CD4-positive, alpha-beta T cell treated with Interleukin-15 for 1 hour (primary cell): ENCODE measurements at places on chromosomes 4 and X.

GRCh38 chr4:155005395-155006090 lies 202.9 kb upstream of the NPY2R start:
- DNase-seq = no peak

DNA sequence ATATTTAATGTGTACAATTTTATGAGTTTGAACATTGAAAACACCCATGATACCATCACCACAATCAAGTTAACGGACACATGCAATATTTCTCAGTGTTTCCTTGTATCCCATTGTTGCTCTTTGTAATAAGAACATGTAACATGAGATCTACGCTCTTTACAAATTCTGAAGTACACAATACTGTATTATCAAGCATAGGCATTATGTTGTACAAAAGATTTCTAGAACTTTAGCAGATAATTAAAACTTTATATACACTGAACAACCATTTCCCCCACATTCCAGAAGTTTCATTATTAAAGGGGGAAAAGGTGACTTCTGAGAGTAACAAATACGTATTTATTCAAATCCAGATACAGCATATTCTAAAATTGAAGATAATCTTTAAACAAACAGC lies 114.5 kb downstream of the SLC10A7 start:
- no peak for DNase-seq

DNA sequence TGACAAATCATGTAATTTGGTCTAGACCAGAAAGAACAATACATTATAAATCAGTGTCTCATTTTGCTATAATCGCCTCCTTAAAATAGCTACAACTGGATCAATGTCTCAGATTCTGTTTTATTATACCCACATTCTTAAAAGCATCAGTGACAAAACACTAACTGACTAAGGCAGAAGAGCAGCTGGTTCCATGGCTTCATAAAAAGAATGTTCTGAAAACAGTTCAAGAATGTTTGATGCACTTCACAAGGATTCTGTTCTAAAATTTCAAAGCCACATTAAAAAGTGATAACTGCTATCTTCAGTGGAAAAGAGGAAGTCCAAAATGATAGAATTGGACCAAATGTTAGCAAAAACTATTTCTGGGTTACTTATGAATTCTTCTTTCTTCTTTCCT lies 69.8 kb downstream of the COL25A1 start:
- no peak for DNase-seq

- DNase-seq = no peak
Measured at GRCh38 chr4:2888886-2889285, 45.2 kb downstream of the ADD1 start.

DNA sequence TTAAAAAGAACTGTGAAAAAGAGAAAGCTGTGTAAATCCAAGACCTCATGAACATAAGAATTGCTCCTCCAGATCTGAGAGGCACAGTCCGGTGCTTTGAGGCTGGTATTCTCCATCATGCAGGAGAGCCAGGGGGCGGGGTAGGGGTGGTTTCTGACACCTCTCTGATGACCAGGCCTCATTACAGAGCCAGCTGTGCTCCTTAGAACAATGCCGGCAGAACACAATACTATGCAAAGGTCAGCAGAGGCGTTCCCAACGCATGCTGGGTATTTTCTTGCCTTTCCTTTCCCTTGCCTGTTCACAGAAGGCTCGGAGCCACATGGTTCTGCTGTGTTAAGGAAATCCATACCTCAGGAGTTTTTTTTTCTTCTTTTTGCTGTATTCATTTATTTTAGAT lies 91.2 kb upstream of the SOD3 start:
- DNase-seq = no peak

DNA sequence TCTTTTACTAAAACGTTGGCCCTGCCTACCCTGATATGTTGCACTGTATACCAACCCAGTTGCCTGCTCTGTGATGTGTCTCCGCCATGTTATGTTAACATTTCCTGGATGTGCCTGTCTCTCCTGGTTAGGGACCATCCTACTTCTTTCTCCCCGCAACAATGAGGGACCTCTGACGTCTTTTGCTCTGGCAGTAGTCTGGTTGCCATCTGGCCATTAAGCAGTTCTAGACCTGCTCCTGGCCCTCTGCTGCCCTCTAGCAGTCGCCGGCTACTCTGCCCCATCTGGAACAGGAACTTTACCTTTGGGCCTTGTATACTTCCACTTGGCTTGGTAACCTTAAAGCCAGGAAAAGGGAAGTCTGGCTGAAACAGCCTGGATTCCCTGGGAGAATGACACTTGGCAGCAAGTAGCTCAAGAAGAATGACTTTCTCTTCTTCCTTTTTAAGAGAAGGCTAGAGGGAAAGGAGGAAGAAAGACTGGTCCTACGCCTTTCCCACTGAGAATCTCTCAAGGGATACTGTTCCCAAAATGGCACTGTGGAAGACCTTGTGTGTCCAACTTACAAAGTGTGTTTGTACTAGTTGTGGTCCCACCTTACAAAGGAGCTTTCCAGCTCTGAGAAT lies 63.5 kb downstream of the GPC3 start:
- DNase-seq = no peak

DNA sequence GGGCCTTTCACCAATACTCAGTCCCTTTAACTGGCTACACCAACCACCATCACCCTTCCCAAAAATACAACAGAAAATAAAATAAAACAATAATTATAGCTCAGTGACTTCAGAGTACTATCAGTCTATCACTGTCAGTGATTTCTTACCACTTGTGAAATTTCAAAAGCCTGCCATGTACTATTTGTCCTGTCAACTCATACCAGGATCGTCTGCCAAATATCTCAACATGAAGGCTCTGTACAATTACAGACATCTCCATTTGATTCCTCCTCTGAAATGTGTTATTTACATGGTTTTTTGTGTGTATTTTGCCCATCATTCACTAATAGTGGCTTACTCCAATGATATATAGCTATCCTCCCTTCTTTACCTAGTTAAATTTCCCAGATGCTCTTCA lies 772.0 kb downstream of the IL1RAPL1 start:
- no peak for DNase-seq

DNA sequence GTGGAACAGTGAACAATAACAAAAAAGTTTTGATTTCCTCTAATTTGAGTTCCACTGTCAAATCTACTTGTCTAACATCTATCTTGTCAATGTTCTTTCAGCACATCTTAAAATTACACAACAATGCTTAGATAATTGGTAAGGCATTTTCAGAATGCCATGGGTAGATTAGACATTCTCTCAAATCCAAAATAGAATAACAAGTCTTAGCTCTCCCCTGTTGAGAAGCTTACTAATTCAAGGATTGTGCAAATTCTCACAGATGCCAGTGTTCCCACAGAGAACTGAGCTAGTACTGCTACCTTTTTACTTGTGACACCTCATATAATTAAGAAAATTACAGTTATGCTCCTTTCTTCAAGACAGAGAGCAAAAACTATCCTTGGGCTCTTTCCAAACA lies 2442.0 kb downstream of the PCDH7 start:
- no peak for DNase-seq

- no peak for DNase-seq
Measured at GRCh38 chr4:146398896-146399445, 122.8 kb downstream of the SLC10A7 start.

DNA sequence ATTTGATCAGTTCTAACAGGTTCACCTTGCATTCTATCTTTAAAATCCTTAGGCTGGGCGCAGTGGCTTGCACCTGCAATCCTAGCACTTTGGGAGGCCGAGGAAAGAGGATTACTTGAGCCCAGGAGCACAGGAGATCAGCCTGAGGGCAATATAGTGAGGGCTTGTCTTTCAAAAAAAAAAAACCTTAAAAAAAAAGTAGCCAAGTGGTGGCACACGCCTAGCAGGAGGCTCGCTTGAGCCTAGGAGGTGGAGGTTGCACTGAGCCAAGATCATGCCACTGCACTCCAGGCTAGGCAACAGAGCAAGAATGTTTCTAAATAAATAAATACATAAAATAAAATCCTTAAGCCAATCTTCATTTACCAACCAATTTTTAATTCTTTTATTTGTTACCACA lies 75.6 kb downstream of the PRSS12 start:
- no peak for DNase-seq

- DNase-seq = no peak
Measured at GRCh38 chr4:25941457-25942221, 27.6 kb downstream of the SMIM20 start.

- no peak for DNase-seq
Measured at GRCh38 chr4:128162434-128162833, 101.3 kb downstream of the LARP1B start.

DNA sequence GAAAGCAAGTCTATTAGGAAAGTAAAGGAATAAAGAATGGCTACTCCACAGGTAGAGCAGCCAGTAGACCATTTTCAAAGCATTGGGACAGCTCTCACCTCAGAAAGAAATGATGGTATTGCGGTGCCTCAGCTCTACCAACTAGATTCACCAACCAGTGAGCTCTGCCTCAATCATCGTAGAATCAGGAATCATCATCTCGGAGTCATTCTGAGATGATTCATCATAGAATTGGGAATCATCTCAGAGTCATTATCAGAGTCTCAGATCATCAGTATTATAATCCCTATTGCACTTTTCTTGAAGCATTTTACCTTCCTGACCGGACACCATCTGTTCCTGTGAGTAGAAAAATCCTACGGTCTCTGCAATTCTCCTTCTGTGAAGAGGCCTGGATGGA lies 17.5 kb upstream of the SAT1 start:
- no peak for DNase-seq

DNA sequence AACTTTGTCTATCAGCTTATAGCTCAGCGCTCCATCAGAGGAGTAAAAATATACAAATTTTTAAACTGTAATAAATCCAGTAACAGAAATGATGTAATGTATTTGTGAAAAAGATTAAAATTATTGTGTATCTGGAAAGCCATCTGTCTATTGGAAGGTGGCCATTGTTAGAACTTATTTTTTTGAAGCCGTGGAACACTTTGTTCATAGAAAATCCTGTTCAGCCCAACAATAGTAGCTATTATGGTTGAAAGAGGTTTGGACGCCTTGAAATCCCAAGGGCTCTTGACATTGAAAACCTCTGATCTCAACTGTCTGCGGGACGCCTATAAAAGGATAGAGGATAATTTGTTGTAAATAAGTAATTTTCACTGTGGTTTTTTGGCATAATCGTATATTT lies 98.3 kb downstream of the RAPGEF2 start:
- DNase-seq = no peak

DNA sequence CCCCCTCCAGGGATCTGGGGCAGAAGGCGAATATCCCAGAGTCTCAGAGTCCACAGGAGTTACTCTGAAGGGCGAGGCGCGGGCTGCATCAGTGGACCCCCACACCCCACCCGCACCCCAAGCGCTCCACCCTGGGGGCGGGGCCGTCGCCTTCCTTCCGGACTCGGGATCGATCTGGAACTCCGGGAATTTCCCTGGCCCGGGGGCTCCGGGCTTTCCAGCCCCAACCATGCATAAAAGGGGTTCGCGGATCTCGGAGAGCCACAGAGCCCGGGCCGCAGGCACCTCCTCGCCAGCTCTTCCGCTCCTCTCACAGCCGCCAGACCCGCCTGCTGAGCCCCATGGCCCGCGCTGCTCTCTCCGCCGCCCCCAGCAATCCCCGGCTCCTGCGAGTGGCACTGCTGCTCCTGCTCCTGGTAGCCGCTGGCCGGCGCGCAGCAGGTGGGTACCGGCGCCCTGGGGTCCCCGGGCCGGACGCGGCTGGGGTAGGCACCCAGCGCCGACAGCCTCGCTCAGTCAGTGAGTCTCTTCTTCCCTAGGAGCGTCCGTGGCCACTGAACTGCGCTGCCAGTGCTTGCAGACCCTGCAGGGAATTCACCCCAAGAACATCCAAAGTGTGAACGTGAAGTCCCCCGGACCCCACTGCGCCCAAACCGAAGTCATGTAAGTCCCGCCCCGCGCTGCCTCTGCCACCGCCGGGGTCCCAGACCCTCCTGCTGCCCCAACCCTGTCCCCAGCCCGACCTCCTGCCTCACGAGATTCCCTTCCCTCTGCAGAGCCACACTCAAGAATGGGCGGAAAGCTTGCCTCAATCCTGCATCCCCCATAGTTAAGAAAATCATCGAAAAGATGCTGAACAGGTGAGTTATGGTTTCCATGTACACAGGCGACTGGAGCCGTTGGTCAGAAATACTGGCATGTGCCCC lies at the start of gene CXCL1:
TSS of gene CXCL1 (plus strand) at position 264 of the 926 bp plus-strand sequence. CDS start at position 342, 78 bp downstream.
- no peak for DNase-seq

DNA sequence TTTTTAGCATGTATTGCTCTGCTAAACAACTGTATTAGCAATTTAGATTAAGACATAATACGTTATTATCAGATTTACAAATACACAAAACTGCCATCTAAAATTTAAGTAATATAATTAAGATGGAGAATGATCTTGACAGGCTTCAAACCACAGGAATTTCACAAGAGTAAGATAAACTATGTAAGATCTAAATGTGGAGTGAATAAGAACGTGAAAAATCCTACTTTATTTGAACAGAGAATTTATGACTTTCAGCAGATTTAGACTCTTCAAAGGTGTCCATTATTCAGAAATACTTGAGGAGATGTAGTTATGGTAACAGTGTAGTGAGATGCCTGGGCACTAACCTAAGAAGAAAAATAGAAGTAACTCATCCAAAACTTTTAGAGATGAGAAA lies 73.2 kb downstream of the SLC4A4 start:
- DNase-seq = no peak

- DNase-seq = no peak
Measured at GRCh38 chrX:15834827-15835595, 19.6 kb downstream of the AP1S2 start.

DNA sequence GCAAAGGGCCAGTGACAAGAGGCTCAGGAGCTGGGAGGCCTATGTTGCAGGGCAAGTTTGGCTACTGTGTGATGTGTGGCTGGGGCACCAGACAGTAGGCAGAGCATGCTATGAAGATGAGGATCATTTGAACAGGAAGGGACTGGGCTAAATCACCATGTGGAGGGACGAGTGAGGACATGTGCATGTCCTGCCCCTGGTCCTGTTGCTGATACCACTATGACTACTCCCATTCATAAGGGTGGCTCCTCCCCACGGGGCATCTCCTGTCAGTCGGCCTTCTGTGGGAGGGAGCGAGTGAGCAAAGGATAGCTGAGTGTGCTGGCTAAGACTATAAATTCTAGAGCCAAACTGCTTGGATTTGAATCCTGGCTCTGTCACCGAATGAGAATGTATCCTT lies 139.2 kb downstream of the TMEM164 start:
- DNase-seq = no peak

DNA sequence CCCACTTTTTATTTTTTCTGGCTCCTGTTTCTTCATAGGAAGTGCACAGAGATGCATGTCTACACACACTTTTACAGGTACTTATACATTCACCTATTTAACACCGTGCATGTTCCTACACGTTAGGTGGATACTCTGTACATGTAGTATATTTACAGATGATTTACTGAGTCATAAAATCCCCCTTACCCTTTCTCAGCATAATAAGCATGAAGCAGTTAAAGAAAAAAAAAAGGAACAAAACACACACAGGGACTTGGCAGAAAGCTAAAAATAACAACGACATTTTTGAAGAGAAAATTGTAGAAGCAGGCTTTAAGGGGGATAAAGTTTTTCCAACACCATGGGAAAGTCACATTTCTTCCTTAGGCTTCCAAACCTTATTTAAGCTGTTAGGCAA lies 96.4 kb upstream of the IQCM start:
- no peak for DNase-seq

GRCh38 chr4:53906606-53907190 lies 157.7 kb downstream of the CHIC2 start:
- DNase-seq = no peak
